ENCODE measurements at places on chromosomes 13 and 19.
A peak's percentile ranks its signal among the peaks of the same experiment; 100 is the strongest.

GRCh38 chr13:90197722-90198121, 1149.8 kb upstream of the MIR17HG start:
- peak; percentile 35 for DNase-seq

DNA sequence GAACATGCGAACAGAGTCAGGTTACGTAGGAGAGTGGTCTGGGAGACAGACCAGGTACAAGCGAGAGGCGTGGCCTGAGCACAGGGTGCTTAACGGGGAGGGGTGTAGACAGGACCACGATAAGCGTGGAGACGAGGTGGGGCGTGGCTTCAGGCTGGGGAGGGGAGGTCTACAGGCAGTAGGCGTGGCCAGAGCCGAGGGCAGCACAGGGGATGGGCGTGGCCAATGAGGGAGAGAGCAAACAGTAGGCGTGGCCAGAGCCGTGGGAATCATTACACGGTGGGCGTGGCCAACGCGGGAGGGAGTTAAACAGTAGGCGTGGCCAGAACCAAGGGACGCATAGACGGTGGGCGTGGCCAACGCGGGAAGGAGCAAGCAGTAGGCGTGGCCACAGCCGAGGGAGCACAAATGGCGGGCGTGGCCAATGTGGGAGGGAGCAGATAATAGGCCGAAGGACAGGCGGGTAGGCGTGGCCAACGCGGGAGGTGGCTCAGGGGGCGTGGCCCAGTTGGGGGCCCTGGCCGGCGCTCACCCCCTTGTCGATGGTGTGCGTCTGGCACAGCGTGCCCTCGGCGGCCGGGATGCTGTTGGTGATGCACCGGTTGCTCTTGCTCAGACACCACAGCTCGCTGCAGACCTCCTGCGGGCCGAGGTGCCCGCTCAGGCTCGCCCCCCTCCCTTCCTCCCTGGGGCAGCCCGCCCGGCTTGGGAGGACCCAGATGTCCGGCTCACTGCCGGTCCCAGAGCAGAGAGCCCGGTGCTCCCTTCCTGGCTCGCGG, 15.2 kb upstream of the MYO1F start:
- peak; percentile 96 for DNase-seq

DNA sequence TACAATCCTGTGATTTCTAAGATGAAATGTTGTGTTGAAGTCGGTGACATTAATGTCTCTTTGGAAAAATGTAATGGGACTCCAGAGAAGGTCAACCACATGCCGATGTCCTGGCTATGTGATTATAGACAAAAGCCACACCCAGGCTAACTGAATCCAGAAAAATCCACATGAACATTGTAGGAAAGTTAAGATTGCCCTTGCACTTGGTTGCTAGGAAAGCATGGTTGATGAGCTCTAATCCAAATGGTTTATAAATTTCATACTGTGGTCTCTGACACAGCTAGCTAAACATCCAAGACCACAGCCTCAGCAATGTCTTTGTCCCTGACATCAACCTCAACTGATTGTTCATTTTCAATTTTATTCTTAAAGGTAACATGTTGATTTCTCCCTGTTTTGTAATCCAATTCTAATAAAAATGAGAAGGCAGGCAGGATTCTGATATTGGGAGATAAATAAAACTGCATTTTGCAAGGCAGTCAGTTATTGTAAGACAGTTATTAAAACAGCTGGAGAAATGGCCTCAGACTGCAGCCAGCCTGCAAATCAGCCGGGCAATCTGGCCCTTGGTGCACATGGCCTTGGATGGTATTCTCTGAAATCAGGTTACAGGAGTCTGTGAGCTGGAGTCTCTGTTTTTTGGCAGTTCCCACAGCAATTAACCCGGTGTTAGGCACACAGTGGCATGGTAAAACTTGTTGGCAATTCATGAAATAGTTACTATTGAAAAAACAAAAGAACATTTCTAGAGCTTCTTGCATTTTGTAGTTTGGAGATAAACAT, 93.9 kb downstream of the STARD13 start:
- DNase-seq, result peak; percentile 71

- peak; percentile 14 for DNase-seq
Observed at GRCh38 chr19:33486936-33487811, 34.4 kb downstream of the PEPD start.

DNA sequence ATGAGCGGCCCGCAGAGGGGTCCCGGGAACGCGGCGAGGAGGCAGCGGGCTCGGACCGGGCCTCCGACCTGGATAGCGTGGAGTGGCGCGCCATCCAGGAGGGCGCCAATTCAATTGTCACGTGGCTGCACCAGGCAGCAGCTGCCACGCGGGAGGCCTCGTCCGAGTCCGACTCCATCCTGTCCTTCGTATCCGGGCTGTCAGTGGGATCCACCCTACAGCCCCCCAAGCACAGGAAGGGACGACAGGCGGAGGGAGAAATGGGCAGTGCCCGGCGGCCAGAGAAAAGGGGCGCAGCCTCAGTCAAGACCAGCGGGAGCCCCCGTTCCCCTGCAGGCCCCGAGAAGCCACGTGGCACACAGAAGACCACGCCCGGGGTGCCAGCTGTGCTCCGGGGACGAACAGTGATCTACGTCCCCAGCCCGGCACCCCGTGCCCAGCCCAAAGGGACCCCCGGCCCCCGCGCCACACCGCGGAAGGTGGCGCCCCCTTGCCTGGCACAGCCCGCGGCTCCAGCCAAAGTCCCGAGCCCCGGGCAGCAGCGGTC, 10.7 kb downstream of the C19orf25 start:
- DNase-seq, result no peak

- no peak for DNase-seq
Observed at GRCh38 chr19:44346556-44346955, 9.9 kb downstream of the ZNF112 start.
